Glutamatergic neuron (in vitro differentiated cells): ENCODE measurements at places on chromosomes 7 and 10. TPM values are rescaled to one million over a fixed set of nuclear protein-coding genes. Genes with fewer than 3 reads are reported as not detected.

GRCh38 chr10:132827423-132827789 lies 41.5 kb upstream of the NKX6-2 start:
- no peak for DNase-seq
- peaks cover 11% of the 10 kb centered on the region for H3K36me3 ChIP-seq
- H3K4me1 ChIP-seq: peaks cover 15% of the 10 kb centered on the region
- H3K4me3 ChIP-seq: no peak overlapping the region

DNA sequence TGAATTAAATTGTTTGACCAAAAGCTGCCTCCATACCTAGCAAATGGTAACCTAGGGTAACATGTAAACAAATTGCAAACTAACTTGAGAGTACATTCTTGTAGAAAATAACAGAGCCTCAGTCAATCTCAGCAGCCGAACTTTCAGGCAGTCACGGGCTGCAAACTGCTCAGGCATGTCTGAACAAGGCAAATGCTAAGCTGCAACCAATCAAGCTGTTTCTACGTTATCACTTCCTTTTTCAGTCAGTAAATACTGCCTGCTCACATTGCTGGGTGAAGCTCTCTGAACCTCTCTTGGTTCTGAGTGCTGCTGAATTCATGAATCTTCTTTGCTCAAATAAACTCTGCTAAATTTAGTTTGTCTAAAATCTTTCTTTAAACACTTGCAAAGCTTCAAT lies 1212.4 kb downstream of the SORCS1 start:
- no peak for DNase-seq
- no peaks in the 10 kb centered on the region for H3K36me3 ChIP-seq
- no peaks in the 10 kb centered on the region for H3K27me3 ChIP-seq
- H3K4me1 ChIP-seq: peaks cover 14% of the 10 kb centered on the region
- H3K4me3 ChIP-seq: no peak overlapping the region
- H3K27ac ChIP-seq: no peak overlapping the region

GRCh38 chr7:141609576-141609975 lies 58.4 kb downstream of the AGK start:
- no peak overlapping the region for H3K4me3 ChIP-seq
- H3K27me3 ChIP-seq: no peaks in the 10 kb centered on the region
- DNase-seq: no peak

DNA sequence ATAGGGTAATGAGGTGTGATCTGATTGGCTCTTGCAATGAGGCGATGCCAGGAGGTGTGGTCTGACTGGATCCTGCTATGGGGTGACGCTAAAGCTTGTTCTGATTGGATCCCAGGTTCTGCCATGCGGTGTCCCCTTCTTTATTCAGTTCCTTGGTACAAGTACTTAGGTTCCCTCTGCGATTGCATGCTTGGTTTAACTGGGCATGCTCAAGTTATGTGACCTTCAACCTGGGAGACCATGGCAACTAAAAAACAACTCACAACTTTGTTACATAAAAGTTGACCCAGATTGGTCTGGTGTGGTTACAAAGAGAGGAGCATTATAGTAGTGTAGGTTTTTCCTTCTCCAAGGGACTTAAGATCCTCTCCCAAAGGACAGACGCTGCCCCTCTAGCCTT lies 49.5 kb upstream of the DNAJC1 start:
- no peaks in the 10 kb centered on the region for H3K4me1 ChIP-seq
- no peak for DNase-seq
- no peaks in the 10 kb centered on the region for H3K27me3 ChIP-seq
- no peaks in the 10 kb centered on the region for H3K36me3 ChIP-seq

GRCh38 chr7:129391546-129392171 lies 42.6 kb upstream of the STRIP2 start:
- H3K4me1 ChIP-seq: peaks cover 2% of the 10 kb centered on the region
- no peaks in the 10 kb centered on the region for H3K36me3 ChIP-seq
- no peak overlapping the region for H3K27ac ChIP-seq
- no peaks in the 10 kb centered on the region for H3K27me3 ChIP-seq
- DNase-seq: no peak

GRCh38 chr10:7813481-7813880 lies 4.8 kb upstream of the TAF3 start:
- DNase-seq: no peak
- peaks cover 3% of the 10 kb centered on the region for H3K4me1 ChIP-seq
- H3K27ac ChIP-seq: no peak overlapping the region
- H3K36me3 ChIP-seq: no peaks in the 10 kb centered on the region
- no peak overlapping the region for H3K4me3 ChIP-seq

- peaks cover 58% of the 10 kb centered on the region for H3K4me1 ChIP-seq
- H3K27ac ChIP-seq: no peak overlapping the region
- H3K27me3 ChIP-seq: peaks cover 17% of the 10 kb centered on the region
- DNase-seq: no peak
Observed at GRCh38 chr7:29196191-29196590, 1.6 kb downstream of the CHN2 start.

The CALML5 gene
- not detected for total RNA-seq

The SPACDR gene
- 1.7 TPM for total RNA-seq

The LRIT1 gene
- not detected for total RNA-seq

The VPS41 gene
- total RNA-seq: 108 TPM
